ENCODE measurements at places on chromosomes 3 and 15. TPM values are rescaled to one million over a fixed set of nuclear protein-coding genes. Genes with fewer than 3 reads are reported as not detected.

DNA sequence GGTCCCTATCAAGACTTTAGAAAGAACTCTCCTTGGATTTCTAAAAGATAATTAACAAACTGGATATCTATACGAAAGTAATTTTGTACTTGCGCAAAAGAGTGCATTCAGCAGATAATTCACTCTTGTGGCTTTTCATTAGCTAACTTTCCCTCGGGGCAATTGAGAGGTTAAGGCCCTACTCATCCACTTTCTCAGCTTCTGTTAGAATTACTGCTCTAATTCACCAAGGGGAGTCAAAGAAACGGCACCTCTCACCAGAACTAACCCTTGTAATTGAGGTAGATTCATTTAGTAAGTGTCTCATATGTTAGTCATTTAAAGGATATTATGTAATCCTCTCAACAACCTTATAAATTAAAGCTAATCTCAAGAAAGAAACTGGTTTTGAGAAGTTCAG is 22.5 kb upstream of the MB21D2 start:
- no peak for DNase-seq
- no peaks in the 10 kb centered on the region for H3K27me3 ChIP-seq
- H3K27ac ChIP-seq = no peak overlapping the region
- no peaks in the 10 kb centered on the region for H3K36me3 ChIP-seq
- H3K4me1 ChIP-seq = no peaks in the 10 kb centered on the region

DNA sequence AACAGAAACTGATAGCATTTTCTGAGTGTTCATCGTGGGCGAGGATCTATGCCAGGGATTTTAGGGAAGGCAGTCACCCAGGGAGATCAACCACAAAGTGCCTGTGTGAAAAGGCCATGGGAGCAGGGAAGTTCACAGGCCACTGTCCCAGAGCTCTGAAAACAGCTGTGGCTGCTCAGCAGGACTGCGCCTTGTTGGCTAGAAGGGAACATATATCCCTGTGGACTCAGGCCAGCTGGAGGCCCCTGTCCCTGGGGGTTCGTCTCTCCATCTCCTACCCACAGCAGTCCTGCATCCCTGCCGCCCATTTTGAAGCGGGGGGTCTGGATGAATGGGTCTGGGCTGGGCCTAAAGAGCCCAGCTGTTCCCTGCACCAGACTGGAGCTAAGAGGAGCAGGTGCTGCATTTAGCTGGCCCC is 27.8 kb downstream of the PPCDC start:
- no peaks in the 10 kb centered on the region for H3K36me3 ChIP-seq
- DNase-seq = no peak
- H3K27me3 ChIP-seq = no peaks in the 10 kb centered on the region
- no peaks in the 10 kb centered on the region for H3K4me1 ChIP-seq

The CD200R1 gene
- 22.9 TPM for total RNA-seq

The NLGN1 gene
- total RNA-seq = not detected

The SLC22A14 gene
- 0.15 TPM for total RNA-seq

All from naive thymus-derived CD4-positive, alpha-beta T cell (primary cell).